ENCODE measurements at places on chromosomes 12 and 14.

DNA sequence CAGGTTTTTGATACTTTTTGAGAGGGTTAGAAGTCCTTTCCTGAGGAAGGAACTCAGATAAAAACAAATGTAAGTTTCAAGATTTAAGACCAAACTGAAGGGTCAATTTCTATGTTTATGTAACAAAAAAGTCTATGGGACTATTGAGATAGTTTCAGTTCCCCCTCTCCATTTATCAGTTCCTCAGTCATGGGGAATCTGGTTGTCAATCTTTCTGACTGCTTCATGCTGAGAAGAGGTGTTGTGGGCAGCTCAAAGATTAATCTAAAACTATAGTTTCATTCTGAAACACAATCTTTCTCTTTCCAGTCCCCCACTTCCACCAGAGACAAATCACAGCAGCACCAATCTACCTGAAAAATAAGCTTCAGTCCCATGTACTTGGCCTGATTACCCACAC, 93.7 kb downstream of the KCNMB4 start:
- no peak for DNase-seq

DNA sequence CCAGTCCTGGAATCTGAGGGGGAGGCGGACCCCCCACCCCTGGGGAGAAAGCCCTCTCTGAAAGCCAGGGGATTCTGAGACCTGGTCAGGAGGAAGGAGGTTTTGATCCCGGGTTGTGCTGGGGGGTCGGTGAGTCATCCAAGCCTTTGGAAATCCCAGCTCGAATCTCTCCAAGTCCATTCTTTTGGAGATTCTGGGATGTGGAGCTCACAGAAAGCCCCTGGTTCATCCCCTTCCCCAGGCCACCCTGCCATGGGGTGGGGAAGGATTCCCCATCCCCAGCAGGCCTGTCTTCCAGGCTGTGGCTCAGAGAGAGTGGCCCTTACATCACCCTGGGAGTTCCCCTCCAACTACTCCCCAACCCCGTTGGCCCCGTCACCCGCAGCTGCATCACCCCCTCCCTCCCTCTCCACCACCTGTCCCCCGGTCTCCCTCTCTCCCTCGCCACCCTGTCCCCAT, 14.3 kb downstream of the EXOC3L4 start:
- DNase-seq: no peak

GRCh38 chr12:100508751-100509150, 35.1 kb downstream of the NR1H4 start:
- DNase-seq: no peak

DNA sequence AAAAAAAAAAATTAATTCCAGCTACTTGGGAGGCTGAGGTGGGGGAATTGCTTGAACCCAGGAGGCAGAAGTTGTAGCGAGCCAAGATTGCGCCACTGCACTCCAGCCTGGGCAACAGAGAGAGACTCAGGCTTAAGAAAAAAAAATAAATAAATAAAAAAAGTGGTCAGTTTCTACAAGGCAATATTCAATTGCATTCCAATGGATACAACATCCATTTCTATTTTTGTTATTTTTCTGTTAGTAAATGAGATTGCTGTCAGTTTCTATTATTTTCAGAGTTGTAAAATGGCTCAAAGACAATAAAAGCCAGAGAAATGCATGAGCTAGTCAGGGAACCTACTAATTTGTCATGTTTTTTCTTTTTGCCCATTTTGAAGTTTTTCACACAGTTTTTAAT, 119.2 kb downstream of the PDE3A start:
- DNase-seq: no peak

DNA sequence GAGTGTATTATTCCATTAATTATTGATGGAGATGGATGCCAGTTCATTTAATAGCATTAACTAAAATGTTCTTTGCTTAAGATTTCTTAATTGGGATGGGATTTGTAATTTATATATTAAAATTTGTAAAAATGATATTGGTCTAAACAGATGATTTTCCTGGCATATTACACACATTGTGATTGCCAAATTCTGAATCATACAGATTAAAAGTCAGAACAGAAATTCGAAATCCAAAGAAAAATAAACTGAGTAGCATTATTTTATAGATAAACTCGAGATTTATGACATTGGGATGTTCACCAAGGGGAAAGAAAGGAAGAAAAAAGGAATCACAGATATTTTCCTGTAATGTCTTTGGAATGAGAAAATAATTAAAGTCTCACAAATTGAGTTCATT, 481.1 kb downstream of the CCER1 start:
- no peak for DNase-seq

DNA sequence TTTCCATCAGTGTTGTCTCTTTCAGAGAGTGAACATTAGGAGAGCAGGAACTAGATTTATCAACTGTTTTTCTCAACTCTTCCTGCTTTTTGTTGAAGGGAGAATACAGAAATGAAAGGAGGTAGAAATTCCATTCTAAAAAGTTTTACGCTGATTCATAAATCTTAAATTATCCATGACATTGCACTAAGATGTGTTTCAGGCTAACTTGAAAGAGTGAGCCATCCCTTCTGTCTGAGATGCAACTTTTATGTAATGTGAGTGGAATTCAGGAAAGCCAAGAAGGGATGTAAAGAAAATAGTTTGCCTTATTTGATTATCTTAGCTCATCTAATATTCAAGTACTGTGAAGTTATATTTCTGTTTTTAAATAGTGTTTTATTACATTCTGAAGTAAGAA, 349.5 kb upstream of the RGS6 start:
- no peak for DNase-seq

DNA sequence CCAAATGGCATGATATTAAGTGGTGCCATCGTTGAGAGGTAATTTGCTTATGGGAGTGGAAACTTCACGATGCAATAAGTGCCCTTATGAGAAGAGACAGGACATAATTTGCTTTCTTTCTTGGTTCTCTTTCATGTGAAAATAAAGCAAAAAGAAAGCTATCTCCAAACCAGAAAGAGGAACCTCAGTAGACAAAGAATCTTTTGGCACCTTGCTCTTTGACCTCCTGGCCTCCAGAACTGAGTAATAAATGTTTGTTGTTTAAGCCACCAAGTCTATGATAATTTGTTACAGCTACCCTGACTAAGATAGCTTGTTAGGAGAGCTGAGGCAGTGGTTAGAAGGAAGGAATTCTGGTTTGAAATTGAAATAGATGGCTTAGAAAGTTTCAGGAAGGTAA, 39.6 kb downstream of the CCER1 start:
- DNase-seq: no peak

DNA sequence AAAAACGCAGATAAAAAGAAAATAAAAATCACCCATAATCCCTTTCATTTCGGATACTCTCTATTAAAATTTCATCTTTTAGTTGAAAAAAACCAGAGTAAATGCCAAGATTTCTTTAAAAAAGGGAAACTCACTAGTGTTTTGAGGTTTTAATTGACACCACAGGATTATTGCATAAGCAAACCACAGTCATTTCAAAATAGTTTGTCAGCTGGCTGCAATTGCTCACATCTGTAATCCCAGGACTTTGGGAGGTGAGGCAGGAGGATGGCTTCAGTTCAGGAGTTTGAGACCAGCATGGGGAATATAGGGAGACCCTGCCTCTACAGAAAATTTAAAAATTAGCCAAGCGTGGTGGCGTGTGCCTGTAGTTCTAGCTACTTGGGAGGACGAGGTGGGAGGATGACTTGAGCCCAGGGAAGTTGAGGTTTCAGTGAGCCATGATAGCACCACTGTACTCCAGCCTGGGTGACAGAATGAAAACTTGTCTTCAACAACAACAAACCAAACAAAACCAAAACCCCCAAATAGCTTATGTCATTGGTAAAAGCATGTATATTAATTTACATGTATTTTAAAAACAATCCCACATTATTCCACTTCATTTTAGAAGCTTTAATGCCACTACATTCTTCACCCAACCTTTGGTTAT, 48.8 kb downstream of the SYNE2 start:
- no peak for DNase-seq

DNA sequence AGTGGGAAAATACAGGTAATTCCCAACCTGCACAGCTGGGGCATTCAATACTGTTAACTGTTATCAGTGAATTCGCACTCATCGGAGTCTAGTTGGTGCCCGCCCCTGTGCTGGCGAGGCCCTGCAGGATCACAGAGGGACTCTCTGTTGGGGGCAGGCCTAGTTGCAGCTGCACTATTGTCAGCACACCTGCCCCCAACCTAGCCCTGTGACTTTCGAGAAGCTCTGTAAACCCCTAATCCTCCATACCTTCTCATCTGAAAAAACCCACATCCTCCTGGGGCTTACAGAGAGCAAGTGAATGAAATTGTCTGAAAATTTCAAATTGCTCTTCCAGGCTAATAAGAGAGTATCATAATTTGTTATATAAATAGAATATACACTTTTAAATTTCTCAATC, 132.2 kb upstream of the NUDT4 start:
- DNase-seq: no peak

DNA sequence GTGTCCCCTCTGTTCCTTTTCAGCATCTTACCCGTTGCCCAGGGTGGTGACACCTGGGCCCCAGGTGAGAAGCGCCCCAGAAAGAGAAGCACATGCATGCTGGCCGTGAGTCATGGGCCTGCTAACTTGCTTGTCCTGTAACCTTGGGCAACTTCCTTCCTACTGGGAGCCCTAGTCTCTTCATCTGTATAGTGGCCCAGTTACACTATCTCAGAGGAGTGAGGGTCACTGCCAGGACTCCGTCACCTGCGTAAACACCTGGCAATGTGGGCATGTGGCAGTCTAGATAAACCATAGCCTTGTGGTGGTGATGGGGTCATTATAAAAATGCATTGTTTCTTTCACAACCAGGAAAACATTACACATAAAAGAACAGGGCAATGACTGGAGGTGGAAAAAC, 125.2 kb downstream of the SLC25A47 start:
- no peak for DNase-seq

DNA sequence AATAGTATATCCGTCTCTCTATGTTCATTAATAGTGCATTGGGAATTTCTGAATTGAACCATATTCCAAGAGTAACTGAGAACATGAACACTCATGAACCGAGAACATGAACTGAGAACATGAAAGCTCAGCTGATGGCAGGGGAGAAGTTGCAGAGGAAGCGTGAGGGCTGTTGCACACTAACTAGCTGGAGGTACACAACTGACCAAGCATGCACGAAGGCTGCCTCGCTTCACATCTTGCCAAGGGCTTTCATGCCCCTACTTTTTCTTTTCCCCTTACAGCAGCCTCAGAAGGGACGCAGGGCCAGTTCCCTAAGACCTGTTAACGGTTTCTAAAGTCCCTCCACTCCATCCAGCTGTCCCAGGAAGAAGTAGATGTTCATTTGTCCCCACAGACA, 4.3 kb downstream of the RNASE1 start:
- no peak for DNase-seq

DNA sequence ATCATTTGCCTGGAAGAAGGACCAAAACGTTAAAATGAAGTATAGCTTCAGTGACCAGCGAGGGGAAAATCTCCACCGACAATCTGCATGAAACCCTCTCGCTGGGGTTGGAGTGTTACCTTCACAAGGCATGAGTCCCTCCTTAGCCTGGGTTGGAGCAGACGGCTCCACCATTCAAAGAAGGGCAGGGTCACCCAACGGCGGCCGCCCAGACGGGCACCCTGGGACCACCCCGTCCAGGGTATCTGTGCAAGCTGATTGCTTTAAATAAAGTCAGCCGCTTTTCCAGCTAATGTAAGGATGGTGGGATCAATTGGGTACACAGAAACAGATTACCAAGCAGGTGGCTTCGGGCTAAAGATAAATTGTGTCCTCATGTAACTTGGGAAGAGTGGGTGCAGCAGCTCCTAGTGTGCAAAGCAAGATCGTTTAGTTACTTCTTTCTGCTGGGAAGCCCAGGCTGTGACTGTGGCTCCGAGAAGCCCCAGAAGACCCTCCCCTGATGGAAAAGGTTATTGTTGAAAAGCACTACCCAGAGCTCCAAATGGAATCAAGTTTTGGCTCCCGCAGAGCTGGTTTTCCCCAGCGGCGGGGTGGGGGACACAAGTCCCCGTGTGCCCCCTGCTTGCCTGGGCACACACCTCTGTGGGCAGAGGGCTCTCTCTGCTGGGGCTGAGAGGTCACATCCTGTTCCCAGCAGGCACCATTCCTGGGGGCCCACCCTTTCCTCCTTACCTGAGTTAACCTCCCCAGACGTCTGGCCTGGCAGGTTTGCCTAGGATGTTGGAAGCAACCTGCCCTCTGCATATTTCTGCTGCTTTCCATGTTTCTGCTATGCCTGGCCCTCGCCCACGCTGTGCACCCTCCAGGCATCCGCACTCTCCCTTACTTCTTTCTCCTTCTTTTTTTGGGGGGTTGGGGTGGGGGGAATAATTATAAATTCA, 318.6 kb upstream of the DIO3 start:
- DNase-seq: no peak

DNA sequence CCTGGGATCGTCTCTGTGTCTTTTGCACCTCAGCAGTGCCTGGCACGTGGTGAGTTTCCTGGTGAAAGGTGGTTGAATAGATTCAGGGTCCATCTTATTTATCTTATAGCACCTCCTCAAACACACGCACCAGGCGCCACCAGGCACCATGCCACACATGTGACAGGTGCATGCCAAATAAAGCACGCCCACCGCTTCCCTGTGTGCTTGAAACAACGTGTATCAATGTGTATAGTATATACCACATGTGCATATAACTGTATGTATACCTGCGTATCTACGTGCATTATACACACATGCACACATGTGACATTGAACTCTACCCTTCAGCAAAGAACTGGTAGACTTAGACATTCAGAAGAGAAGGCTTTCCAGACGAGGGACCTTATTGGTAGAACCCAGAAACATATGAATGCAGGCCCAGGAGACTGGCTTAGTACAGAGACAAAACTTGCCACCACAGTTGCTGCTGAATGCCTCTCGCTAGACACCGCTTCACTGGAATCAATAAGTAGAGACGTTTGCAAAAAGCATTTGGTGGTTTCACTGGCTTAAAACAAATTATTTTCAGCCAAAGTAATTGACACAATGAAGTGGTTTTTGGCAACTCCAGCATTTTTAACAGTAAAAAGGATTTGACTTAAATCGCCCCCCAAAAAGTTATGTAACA, 10.0 kb downstream of the EML1 start:
- DNase-seq: no peak

GRCh38 chr12:25792031-25792430, 166.5 kb upstream of the RASSF8 start:
- DNase-seq: no peak

DNA sequence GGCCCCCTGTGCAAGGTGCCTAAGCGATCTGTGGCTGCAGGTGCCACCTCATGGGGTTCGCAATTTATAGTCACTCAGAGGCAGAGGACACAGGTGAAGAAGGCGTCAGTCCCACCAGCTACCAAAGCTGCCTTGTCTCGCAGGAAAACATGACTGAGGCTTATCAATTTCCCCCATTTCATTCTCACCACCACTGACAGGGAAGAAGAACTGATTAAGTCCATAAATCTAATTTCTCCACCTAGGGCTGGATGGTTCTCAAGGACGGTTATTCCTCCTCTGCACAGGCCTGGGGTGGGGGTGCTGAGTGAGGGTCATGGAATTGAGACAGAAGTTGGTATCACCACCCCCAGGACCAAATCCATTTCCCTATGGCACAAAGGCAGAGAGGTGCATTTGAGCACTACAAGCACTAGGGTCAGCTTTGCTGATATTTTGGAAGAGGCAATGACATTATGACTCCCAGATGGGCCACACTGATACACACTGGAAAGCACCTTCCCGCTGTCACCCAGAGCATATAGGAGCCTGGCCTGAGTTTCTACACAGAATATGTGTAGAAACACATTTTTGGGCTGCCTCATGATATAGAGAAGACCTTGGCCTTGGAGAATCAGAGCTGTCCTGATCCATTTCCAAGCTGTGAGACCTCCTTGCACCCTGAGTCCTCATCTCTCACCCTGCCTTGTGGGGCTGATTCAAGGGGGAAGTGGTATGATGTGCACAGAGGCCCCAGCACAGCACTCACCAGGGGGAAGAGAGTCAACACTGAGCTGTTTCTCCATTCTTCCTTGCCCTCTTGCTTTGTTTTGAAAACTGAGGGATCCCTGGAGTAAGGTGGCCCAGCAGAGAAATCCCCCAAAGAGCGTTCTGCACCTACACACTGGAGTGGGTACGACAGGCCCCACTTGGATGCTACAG, 59.4 kb downstream of the PITPNM2 start:
- no peak for DNase-seq
